Vagina (tissue), 2 donors: ENCODE measurements at places on chromosomes 3 and 15. TPM values are rescaled to one million over a fixed set of nuclear protein-coding genes. Genes with fewer than 3 reads are reported as not detected.

GOLGA6L7 gene
- total RNA-seq: not detected

WDR93 gene
- total RNA-seq: not detected

GJD2 gene
- total RNA-seq: not detected

CCDC54 gene
- total RNA-seq: not detected

DNA sequence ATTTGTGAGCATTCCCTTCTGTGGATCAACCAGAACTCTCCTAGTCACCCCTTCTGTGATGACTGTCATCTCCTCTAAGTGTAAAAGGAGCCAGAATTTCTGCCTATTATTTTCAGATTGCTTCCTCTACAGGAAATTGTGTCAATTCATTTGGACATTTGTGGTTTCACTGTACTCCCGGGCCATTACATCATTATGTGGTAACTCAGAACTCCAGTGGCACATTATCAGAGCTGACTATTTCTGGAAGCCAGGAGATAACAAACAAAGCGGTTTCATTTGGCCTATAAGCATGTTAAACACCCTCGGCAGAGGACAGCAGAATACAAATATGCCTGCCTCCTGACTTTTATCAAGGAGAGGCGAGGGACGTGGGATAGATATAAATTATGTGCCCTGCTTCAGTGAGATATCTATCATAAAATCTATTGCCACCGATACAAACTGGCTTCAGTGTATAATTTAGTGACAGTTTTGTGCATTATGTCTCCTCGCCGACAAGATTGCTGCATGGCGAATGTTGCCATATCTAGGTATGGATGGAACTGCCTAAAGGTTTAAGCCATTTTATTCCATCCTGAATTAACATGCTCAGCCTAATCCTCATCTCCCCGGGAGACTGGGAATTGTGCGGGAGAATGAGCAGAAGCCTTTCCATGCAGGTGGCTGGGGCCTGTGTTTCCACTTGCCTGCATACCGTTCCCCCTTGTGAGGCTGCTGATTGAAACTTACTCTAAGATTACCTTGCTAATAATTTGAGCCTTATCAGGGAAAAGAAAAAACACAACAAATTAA lies 193.4 kb upstream of the SEMA6D start:
- no peaks in the 10 kb centered on the region for H3K27me3 ChIP-seq
- no peaks in the 10 kb centered on the region for H3K4me1 ChIP-seq

- peaks cover 9% of the 10 kb centered on the region for H3K4me1 ChIP-seq
- H3K27me3 ChIP-seq: no peaks in the 10 kb centered on the region
- H3K36me3 ChIP-seq: no peaks in the 10 kb centered on the region
- no peak overlapping the region for H3K4me3 ChIP-seq
- H3K27ac ChIP-seq: no peak overlapping the region
These were observed 5.4 kb upstream of the ALDH1A2 start for GRCh38 chr15:58070801-58071418.

DNA sequence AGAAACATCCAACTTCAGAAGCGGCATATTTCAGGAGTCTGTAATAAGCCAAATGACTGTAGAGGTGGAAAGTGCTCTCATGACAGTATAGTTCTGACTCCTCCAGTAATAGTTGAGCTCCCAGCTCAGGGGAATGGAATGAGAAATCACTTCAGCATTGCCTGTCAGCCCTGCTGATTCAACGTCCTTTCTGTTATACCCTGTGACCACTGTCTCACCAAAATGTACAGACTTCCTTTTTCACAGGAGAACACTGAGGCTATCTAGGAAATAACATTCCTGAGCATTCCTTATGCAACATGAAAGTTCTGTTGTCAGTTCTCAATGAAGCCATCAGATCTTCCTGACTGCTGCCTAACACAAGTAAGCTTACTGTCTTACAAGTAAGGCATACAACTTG lies 284.5 kb upstream of the MME start:
- H3K4me3 ChIP-seq: no peak overlapping the region
- no peaks in the 10 kb centered on the region for H3K4me1 ChIP-seq
- no peak overlapping the region for H3K27ac ChIP-seq
- H3K27me3 ChIP-seq: no peaks in the 10 kb centered on the region
- no peak for DNase-seq

DNA sequence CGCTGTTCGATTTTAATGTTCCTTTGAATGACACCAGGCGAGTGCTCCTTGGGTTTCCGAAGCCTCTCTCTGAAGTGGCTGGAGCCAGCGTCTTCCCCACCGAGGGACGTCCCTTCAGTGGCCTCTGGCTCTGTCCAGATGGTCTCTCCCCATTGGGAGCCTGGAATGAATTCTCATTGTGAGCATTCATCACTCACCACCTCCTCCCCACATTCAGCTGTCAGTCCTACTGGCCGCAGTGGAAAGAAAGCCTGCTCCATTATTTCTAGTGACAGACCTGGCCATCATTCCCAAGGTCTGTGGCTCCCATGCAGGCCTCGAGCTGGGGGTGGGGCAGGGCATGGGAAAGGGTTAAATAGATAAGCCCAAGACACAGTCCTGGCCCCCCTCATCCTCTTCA lies 35.2 kb downstream of the ZNF710 start:
- peaks cover 70% of the 10 kb centered on the region for H3K4me1 ChIP-seq
- no peak overlapping the region for H3K27ac ChIP-seq
- no peak overlapping the region for H3K4me3 ChIP-seq
- H3K36me3 ChIP-seq: no peaks in the 10 kb centered on the region
- no peak for DNase-seq
- no peaks in the 10 kb centered on the region for H3K27me3 ChIP-seq

- no peaks in the 10 kb centered on the region for H3K27me3 ChIP-seq
- no peak for DNase-seq
- no peak overlapping the region for H3K27ac ChIP-seq
- H3K4me3 ChIP-seq: no peak overlapping the region
- H3K4me1 ChIP-seq: peaks cover 56% of the 10 kb centered on the region
These were observed 64.8 kb downstream of the LRIG1 start for GRCh38 chr3:66435989-66436388.

DNA sequence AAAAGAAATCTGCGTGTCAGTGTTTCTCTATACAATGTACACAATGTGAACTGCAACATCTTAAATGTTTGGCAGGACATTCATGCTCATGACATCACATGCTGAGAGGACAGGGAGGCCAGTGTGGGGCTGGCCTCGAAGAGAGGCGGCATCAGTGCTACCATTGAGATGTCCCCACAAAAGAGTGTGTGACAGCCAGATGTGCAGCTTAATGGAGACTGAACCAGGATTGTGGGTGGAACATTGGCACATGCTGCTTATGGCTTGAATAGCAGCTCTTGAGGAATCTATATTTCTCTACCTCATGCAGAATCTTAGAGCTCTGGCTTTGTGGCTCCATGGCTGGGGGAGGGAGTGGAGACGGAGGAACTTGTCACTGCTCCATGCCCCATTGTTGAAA lies 18.5 kb downstream of the CLDN11 start:
- H3K27me3 ChIP-seq: no peaks in the 10 kb centered on the region
- DNase-seq: no peak
- no peaks in the 10 kb centered on the region for H3K4me1 ChIP-seq

DNA sequence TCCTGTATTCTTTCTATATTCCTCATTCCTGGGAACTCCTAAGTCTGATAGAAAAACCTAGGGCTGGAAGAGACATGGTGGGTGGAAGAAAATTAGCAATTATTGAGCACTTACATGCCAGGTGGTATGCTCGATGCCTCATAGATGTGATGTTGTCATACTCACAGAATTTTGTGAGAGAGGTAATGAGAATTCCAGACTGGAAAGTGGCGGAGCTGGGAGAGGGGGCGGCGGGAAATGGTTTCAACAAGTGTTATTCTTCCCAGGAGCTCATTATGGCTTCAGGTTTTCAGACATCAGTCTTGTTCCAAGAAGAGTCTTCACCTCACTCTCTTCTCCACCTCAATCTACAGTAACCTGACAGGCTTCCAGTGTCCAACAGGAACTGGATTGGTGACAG lies 16.2 kb downstream of the TIMP4 start:
- peaks cover 9% of the 10 kb centered on the region for H3K4me1 ChIP-seq
- no peaks in the 10 kb centered on the region for H3K27me3 ChIP-seq
- no peaks in the 10 kb centered on the region for H3K36me3 ChIP-seq
- no peak overlapping the region for H3K4me3 ChIP-seq
- DNase-seq: no peak
- no peak overlapping the region for H3K27ac ChIP-seq

GRCh38 chr3:150035910-150036612 lies 65.4 kb upstream of the PFN2 start:
- no peaks in the 10 kb centered on the region for H3K4me1 ChIP-seq
- no peak for DNase-seq
- no peaks in the 10 kb centered on the region for H3K27me3 ChIP-seq
- no peak overlapping the region for H3K27ac ChIP-seq
- no peak overlapping the region for H3K4me3 ChIP-seq

GRCh38 chr15:61584410-61584809 lies 355.3 kb upstream of the RORA start:
- DNase-seq: no peak
- H3K36me3 ChIP-seq: no peaks in the 10 kb centered on the region
- no peak overlapping the region for H3K4me3 ChIP-seq
- H3K27ac ChIP-seq: no peak overlapping the region
- no peaks in the 10 kb centered on the region for H3K4me1 ChIP-seq
- H3K27me3 ChIP-seq: no peaks in the 10 kb centered on the region
